ENCODE measurements at places on chromosomes 6 and 20. TPM values are rescaled to one million over a fixed set of nuclear protein-coding genes. Genes with fewer than 3 reads are reported as not detected.

Gene SRMS
- total RNA-seq, result not detected

Gene DNMT3B
- 29.0 TPM for total RNA-seq

Gene GTSF1L
- not detected for total RNA-seq

Gene CRISP3
- not detected for total RNA-seq

Gene NMBR
- total RNA-seq, result not detected

Gene DEFB119
- not detected for total RNA-seq

DNA sequence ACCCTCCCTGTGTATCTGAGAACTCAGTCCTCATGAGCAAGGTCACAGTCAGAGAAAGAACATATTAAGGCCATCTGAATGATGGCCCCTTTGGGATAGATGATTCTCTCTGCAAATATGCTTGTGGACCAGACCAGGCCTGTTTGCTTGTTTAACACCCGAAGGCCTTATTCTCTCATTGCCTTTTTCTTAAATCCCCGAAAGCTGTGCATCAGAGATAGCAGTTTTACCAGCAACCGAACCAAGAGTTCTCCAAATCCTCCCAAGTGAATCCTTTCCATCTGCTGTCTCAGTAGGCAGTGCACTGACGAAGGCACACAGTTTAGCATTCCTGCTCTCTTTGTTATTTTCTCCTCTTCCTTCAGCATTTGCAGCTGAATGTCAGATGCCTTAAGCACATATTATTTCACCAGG, 79.8 kb downstream of the TRMT6 start:
- no peaks in the 10 kb centered on the region for H3K27me3 ChIP-seq
- no peak overlapping the region for H3K4me3 ChIP-seq
- no peaks in the 10 kb centered on the region for H3K36me3 ChIP-seq
- H3K4me1 ChIP-seq, result peaks cover 4% of the 10 kb centered on the region
- DNase-seq, result no peak
- no peak overlapping the region for H3K27ac ChIP-seq

GRCh38 chr6:105600336-105601260, 197.7 kb upstream of the PREP start:
- peaks cover 9% of the 10 kb centered on the region for H3K36me3 ChIP-seq
- H3K4me3 ChIP-seq, result no peak overlapping the region
- H3K27ac ChIP-seq, result no peak overlapping the region
- H3K4me1 ChIP-seq, result no peaks in the 10 kb centered on the region
- peaks cover 2% of the 10 kb centered on the region for H3K27me3 ChIP-seq

- DNase-seq, result no peak
- no peak overlapping the region for H3K4me3 ChIP-seq
- peaks cover 11% of the 10 kb centered on the region for H3K4me1 ChIP-seq
- no peak overlapping the region for H3K27ac ChIP-seq
Observed at GRCh38 chr6:97963193-97963592, 680.2 kb upstream of the MMS22L start.

DNA sequence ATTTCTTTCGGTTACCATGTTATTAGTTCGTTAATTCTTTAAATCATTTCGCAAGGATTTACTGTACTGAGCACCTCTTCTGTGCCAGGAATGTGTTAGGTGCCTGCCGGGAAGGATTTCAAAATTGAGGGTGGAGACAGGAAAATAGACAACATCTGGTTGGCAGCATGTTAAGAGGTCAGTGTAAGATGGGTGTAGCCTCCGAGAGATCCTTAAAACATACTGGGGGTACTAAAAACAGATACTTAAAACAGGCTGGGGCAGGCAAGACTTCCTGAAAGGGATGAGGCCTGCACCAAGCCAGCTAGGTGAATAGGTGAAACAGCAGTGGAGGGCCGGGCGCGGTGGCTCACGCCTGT, 178.0 kb upstream of the SGK1 start:
- H3K27ac ChIP-seq, result no peak overlapping the region
- no peaks in the 10 kb centered on the region for H3K27me3 ChIP-seq
- no peak for DNase-seq
- no peaks in the 10 kb centered on the region for H3K36me3 ChIP-seq
- no peak overlapping the region for H3K4me3 ChIP-seq
- no peaks in the 10 kb centered on the region for H3K4me1 ChIP-seq

- no peak overlapping the region for H3K4me3 ChIP-seq
- no peak overlapping the region for H3K27ac ChIP-seq
- peaks cover 4% of the 10 kb centered on the region for H3K27me3 ChIP-seq
- no peaks in the 10 kb centered on the region for H3K4me1 ChIP-seq
Observed at GRCh38 chr6:39808964-39809363, 16.8 kb downstream of the DAAM2 start.

DNA sequence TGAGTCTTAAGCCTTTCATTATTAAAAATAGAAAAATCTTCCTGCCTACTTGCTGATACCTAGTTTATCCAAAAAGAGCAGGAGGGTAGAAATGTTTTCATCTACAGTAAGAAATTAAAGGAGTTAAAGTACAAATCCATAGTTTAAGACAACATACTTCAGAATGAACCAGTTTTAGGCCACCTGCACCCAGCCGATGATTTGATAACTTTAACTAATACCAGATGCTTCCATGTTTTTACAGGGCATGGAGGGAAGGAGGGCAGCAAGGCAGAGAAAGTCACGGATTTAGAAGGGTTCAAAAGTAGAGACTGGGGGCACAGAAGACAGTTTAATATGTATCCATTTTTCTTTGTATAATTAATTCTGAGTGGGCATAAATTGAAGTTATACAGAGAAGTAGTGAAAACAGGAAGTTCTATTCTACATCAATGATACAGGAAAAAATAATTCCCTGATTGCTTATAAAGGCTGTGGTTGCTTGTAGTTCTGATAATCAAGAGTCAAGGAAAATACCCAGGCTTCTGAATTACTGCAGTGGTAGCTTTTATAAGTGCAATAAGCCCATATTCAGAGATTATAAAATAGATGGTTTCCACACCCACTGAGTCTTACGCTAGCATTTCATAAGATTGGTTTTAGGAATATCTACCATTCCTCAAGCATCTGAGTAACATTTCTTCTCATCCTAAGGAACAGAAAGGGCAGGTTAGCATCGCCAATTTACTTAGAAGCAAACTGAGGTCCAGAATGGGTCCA, 72.0 kb downstream of the GMDS start:
- H3K4me3 ChIP-seq, result no peak overlapping the region
- H3K27ac ChIP-seq, result no peak overlapping the region

GRCh38 chr6:21601339-21601923, 7.9 kb downstream of the SOX4 start:
- peaks cover 8% of the 10 kb centered on the region for H3K27me3 ChIP-seq
- DNase-seq, result no peak
- peaks cover 24% of the 10 kb centered on the region for H3K4me1 ChIP-seq
- peaks cover 16% of the 10 kb centered on the region for H3K36me3 ChIP-seq
- H3K27ac ChIP-seq, result peak overlapping the region; percentile 12
- no peak overlapping the region for H3K4me3 ChIP-seq

DNA sequence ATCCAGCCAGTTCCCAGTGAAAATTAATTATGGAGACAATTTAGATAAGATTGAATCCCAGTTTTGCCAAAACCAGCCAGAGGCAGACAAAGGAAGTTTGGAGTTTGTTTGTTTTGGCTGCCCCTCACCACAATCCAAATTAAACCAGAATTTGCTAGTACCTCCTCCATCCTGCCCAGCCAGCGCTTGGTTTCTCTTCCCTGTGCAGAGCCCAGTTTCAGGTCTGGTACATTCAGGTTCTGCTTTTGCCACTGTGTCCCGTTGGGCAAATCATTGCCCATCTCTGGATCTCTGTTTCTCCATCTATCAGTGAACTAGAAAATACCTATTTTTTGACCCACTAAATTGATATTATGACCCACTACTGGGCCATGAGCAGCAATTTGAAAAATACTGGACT, 26.4 kb downstream of the FOXP4 start:
- H3K36me3 ChIP-seq, result no peaks in the 10 kb centered on the region
- no peak overlapping the region for H3K4me3 ChIP-seq
- peaks cover 52% of the 10 kb centered on the region for H3K4me1 ChIP-seq
- H3K27ac ChIP-seq, result peak overlapping the region; percentile 49

DNA sequence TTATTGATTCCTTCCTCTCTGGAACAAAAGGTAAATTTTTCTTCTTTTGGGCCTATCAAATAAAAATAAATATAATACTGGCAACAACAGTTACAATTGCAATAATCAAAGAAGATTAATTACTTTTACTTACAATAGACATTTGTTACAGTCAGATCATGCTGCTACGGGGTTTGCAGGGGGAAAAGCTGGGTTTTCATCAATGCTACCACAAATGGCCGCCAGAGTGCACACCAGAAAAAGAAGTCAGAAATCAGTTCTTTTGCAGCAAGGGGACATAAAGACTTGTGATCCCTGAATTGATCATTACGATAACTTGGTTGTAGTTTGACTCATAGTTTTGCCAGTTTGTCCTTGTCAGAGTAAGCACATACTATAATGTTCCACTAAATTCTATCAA, 714.5 kb upstream of the EYS start:
- no peak overlapping the region for H3K27ac ChIP-seq

GRCh38 chr20:50110141-50111047, 2.6 kb downstream of the UBE2V1 start:
- H3K27me3 ChIP-seq, result no peaks in the 10 kb centered on the region
- H3K4me1 ChIP-seq, result peaks cover 55% of the 10 kb centered on the region
- DNase-seq, result no peak

- H3K27ac ChIP-seq, result no peak overlapping the region
- DNase-seq, result no peak
- no peaks in the 10 kb centered on the region for H3K36me3 ChIP-seq
- peaks cover 2% of the 10 kb centered on the region for H3K27me3 ChIP-seq
Observed at GRCh38 chr6:101462576-101462975, 69.1 kb downstream of the GRIK2 start.

GRCh38 chr20:454951-455350, 7.4 kb downstream of the TBC1D20 start:
- DNase-seq, result no peak
- no peak overlapping the region for H3K4me3 ChIP-seq
- no peaks in the 10 kb centered on the region for H3K36me3 ChIP-seq
- H3K4me1 ChIP-seq, result peaks cover 15% of the 10 kb centered on the region
- peaks cover 3% of the 10 kb centered on the region for H3K27me3 ChIP-seq

- H3K27ac ChIP-seq, result peak overlapping the region; percentile 98
- H3K36me3 ChIP-seq, result no peaks in the 10 kb centered on the region
- DNase-seq, result peak; percentile 89
- peaks cover 9% of the 10 kb centered on the region for H3K27me3 ChIP-seq
Observed at GRCh38 chr6:99520855-99521632, 5.8 kb upstream of the USP45 start.

GRCh38 chr6:80674669-80675068, 568.2 kb downstream of the BCKDHB start:
- H3K36me3 ChIP-seq, result no peaks in the 10 kb centered on the region
- DNase-seq, result no peak
- no peak overlapping the region for H3K27ac ChIP-seq
- peaks cover 1% of the 10 kb centered on the region for H3K27me3 ChIP-seq
- no peak overlapping the region for H3K4me3 ChIP-seq

DNA sequence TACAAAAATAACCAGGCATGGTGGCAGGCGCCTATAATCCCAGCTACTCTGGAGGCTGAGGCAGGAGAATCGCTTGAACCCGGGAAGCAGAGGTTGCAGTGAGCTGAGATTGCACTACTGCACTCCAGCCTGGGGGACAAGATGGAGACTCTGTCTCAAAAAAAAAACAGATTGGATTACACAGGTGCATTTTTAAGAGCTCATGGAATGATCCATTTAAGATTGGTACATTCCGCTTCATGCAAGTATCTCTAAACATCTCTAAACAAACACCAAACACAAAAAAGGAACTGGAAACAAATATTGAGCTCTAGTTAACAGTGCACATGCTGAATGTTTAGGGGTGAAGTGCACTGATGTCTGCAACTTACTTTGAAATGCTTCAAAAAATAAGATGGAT, 154.3 kb downstream of the GRM4 start:
- DNase-seq, result no peak
- peaks cover 8% of the 10 kb centered on the region for H3K36me3 ChIP-seq
- H3K27me3 ChIP-seq, result peaks cover 3% of the 10 kb centered on the region
- H3K27ac ChIP-seq, result no peak overlapping the region
- H3K4me3 ChIP-seq, result no peak overlapping the region
- peaks cover 27% of the 10 kb centered on the region for H3K4me1 ChIP-seq

GRCh38 chr6:51266604-51267003, 447.9 kb downstream of the TFAP2B start:
- no peaks in the 10 kb centered on the region for H3K4me1 ChIP-seq
- H3K27ac ChIP-seq, result no peak overlapping the region
- no peaks in the 10 kb centered on the region for H3K36me3 ChIP-seq
- H3K27me3 ChIP-seq, result no peaks in the 10 kb centered on the region
- DNase-seq, result no peak

- H3K4me3 ChIP-seq, result no peak overlapping the region
- DNase-seq, result no peak
- H3K27me3 ChIP-seq, result no peaks in the 10 kb centered on the region
- H3K36me3 ChIP-seq, result no peaks in the 10 kb centered on the region
- no peaks in the 10 kb centered on the region for H3K4me1 ChIP-seq
Observed at GRCh38 chr20:33370291-33370690, 31.0 kb downstream of the CDK5RAP1 start.

DNA sequence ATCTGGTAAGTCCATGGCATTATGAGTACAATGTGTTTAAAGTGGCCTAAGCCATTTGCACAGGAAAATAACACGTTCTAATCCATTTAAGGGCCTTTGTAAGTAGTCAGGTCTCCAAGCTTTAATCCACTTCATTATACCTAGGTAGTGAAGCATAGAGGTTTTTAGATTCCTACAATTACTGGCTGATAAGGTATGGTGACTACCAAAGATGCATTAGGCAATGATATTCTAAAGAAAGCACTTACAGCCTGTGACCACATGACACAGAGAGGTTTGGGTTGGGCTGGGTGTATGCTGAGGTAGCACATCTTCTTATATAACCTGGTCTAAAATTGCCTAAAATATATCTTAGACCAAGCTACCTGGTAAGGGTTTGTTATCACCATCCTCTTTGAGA, 504.4 kb downstream of the TFAP2B start:
- H3K27me3 ChIP-seq, result no peaks in the 10 kb centered on the region
- DNase-seq, result no peak
- H3K27ac ChIP-seq, result no peak overlapping the region
- no peaks in the 10 kb centered on the region for H3K4me1 ChIP-seq
- H3K36me3 ChIP-seq, result peaks cover 14% of the 10 kb centered on the region

All from glutamatergic neuron (in vitro differentiated cells).